Activated naive CD4-positive, alpha-beta T cell treated with anti-CD3 and anti-CD28 coated beads, Interleukin-2, amount 10 ng/mL, durations not matched to agents 7 days and 5 days (primary cell): ENCODE measurements at places on chromosomes 3 and 15.

DNA sequence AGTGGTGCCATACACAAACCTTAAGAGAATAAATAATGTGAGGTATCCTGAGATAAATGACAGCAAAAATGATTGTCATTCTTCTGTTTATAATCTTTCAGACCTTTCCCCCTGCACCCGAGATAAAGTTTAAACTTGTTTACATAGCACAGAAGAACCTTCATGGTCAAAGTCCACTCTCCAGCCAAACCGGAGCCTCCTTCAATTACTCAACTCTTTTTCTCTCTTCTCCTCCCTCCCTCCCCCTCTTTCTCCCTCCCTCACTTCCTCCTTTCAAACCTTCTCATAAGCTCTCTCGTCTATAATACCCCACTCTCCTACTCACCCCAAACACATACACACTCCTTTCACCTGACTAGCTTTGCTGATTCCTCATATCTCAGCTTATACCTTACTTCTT is 198.9 kb downstream of the EFHB start:
- no peak for DNase-seq

DNA sequence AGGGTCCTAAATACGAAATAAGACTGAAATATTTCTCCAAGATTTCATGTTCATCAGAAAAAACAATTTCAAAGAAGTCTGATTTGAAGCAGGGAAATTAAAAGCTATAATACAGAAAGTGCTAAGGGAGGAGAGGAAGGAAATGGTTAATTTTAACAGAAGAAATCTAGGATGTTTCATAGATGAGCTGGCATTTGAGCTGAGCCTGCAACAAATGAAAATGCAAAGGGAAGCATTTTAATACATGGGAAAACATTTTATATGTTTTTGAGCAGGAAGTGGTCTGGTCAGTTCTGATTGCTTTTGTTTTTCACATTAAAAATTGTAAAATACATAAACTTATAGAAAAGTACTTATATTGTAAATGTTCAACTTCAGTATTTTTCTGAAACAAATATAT is 17.2 kb upstream of the RAP2B start:
- DNase-seq = no peak

- no peak for DNase-seq
These were observed 367.2 kb downstream of the OTOL1 start for GRCh38 chr3:161863775-161864174.

GRCh38 chr3:143123353-143123984 is 3.9 kb downstream of the CHST2 start:
- DNase-seq = no peak

DNA sequence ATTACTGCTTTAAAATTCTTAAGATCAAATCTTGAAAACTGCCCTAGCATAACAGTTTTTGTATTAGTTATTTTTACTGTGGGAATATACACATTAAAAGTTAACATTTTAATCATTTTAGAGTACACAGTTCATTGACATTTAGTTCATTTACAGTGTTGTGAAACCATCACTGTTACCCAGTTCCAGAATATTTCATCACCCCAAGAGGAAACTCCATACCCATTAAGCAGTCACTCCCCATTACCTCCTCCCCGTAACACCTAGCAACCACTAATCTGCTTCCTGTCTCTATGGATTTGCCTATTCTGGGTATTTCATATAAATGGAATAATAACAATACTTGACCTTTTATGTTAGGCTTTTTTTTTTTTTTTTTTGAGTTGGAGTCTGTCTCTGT is 164.1 kb upstream of the LRRFIP2 start:
- DNase-seq = no peak

DNA sequence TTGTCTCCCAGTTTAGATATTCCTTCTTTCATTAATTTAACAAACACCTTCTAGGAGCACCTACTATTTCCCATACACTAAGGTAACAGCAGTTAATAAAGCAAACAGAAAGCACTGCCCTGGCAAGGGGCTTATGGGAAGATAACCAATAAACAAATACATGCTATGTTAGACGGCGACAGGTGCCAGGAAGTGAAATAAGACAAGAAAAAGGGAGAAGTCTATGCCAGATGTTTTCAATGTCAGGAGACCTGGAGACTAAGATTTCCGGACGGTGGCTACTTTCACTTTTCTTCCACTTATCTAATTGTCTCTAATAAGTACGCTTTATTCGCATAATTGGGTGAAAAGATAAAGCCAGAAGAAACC is 32.5 kb upstream of the ZNF445 start:
- DNase-seq = no peak

DNA sequence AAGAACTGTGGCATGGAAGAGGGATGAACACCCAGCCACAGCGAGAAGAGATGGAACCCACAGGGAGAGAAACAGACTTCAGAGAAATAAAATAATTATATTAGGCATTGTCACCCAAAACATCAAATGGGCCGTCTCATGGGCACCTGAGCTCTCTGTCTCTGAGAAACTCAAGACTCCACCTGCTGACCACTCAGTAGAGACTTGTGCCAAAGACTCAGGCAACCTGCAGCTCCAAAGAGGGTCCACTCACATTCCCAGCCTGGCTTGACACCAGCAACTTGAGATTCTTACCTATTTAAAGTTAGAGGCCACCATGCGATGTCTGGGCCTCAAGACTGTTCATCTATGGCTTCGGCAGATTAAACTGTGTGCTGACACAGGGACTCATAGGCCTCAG is 12.0 kb downstream of the SEMA5B start:
- DNase-seq = no peak

- no peak for DNase-seq
These were observed 10.2 kb upstream of the MAPK6 start for GRCh38 chr15:52008698-52009434.

DNA sequence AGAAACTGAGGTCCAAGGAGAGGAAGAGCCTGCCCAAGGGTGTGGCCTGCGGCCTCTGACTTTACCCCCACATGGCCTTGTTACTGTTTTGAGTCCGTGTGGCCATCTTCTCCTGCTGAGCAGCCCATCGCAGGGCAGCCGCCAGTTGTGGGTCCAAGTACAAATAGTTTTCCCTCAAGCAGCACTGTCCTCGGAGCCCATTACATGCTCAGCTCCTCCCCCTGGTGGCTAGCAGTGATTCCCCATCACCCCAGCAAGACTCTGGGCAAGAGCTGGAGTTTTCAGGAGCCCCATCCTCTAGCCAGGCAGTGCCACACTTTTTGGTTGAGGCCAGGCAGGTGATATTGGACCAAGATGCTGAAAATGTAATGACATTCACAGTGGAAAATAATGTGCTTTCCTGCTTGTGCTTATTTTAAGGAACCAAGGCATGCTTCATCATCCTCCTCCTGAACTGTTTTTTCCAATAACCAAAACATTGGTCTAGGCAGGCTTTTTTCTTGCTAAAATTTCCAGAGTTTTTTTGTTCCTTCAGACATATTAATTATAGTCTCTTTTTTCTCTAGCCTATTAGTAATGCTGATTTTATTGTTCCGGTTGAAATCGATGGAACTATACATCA is 23.2 kb upstream of the VILL start:
- peak; percentile 76 for DNase-seq

GRCh38 chr3:46844397-46844796 is 18.8 kb downstream of the MYL3 start:
- DNase-seq = no peak

GRCh38 chr15:70236341-70237086 is 138.8 kb upstream of the TLE3 start:
- DNase-seq = no peak

GRCh38 chr3:28651159-28651558 is 302.5 kb upstream of the AZI2 start:
- no peak for DNase-seq
